Stimulated activated CD4-positive, alpha-beta T cell treated with anti-CD3 and anti-CD28 coated beads, Interleukin-1b, Interleukin-23, amount 100 ng/mL, for 4 hours (primary cell): ENCODE measurements at places on chromosomes 1 and 21.

- no peak for DNase-seq
These were observed 112.5 kb downstream of the IFI44 start for GRCh38 chr1:78762113-78762512.

DNA sequence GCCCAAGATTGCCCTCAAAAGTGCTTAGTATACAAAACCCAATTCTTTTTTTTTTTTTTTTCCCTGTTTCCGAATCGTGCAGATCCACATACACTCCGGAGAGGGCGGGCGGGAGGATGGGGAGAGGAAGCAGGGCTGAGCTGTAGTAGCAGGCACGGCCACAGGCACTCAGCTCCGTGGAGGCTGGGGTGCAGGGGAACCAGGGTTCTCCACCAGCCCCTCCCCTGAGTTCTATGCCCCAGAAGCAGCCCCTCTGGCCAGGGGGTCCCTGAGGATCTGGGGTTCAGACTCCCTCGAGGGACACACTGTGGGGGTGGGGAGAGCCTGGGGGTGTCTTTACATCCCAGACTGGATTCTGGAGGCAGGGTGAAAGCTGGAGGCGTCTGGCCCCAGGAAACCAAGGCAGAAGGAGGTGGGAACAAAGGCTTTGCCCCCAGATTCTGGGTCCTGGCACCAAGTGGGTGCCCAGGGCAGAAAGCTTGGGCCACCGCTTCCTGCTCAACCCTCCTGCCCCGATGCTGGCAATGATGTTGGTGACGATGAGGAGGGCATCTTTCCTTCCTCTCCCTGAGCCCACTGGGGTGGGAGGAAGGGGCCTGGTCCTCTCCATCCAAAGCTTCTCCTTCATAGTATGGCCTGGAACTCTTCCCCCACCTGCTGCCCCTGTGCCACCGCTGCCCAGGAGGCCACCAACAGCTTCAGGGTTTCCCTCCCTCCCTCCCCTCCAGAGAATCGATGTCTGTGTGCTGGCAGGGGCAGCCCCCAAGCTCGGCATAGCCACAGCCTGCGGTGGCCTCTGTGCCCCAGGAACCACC lies 106.4 kb upstream of the TARDBP start:
- DNase-seq, result no peak

DNA sequence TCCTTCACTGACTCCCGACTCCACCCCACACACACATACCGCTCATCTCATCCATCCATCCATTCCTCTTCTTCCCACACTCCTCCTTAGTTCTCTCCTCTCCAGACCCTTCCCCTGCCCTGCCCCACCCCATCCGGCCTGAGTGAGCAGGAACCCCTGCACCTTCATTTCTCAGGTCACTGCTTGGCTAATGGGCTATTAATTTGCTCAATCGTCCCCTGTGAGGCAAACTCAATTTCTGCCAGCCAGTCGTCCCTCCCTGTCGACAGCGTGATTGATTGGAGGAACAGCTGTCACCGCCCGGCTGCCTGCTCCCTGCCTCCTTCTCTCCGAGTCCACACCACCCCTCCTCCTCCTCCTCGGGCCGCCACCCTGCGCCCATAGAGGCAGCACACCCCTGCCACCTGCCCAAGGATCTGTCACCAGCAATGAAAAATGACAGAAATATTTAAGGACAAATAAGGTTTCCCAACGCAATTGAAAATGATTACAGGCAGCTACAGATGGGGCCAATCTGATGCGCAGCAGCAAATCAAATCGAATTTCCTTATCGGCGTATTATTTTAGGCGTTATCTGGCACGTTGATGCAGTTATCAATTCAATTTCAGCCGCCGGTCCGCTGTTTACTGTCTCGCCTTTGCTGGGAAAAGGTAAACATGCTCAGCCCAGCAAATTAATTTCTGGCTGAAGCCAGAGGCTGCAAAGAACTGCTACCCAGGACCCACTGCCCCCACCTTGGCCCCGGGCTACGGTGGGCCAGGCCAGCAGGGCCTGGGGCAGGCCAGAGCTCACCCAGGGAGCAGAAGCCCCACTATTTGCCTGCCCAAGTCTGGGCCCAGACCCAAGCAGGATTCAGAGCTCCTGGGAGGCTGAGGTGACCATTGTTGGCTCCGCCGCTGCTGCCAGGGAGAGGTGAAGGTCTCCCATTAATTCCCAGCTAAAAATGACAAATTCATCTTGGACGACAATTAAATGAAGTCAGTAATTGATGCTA lies 71.3 kb downstream of the TMEM53 start:
- no peak for DNase-seq

GRCh38 chr1:153353226-153353947 lies 4.3 kb upstream of the S100A9 start:
- no peak for DNase-seq

- no peak for DNase-seq
These were observed 1119.1 kb downstream of the AMY1C start for GRCh38 chr1:104868794-104869193.

GRCh38 chr1:31143455-31143854 lies 77.9 kb upstream of the PUM1 start:
- no peak for DNase-seq

- no peak for DNase-seq
These were observed 95.2 kb downstream of the ZSWIM5 start for GRCh38 chr1:45111239-45111638.

DNA sequence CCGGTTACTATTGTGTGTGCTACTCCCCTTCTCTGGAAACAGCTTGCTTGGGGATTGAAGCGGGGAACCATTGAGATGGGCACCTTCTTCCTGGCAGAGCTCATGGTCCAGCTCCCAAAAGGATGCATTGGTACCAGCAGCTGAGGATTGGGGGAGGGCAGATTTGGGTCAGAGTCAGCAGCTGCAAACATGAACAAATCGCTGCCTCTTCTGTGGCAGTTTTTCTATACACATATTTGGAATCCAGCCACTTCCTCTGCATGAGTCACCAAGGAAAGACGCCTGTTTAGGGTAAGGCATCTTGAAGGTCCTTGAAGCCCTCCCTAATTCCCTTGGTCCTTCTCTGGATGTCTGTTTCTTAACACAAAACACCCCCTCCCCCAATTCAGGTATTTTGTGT lies 104.7 kb downstream of the DAB1 start:
- no peak for DNase-seq
